ENCODE measurements at places on chromosomes 5 and 9.

GRCh38 chr9:117151716-117152115, 263.1 kb downstream of the ASTN2 start:
- no peak for DNase-seq

GRCh38 chr9:21994556-21995005, at the start of gene CDKN2B-AS1:
Gene CDKN2B-AS1 (plus strand): TSS chr9:21994791.
- DNase-seq: peak; percentile 66

- DNase-seq: no peak
Measured at GRCh38 chr5:59654691-59655090, 238.8 kb downstream of the PDE4D start.

DNA sequence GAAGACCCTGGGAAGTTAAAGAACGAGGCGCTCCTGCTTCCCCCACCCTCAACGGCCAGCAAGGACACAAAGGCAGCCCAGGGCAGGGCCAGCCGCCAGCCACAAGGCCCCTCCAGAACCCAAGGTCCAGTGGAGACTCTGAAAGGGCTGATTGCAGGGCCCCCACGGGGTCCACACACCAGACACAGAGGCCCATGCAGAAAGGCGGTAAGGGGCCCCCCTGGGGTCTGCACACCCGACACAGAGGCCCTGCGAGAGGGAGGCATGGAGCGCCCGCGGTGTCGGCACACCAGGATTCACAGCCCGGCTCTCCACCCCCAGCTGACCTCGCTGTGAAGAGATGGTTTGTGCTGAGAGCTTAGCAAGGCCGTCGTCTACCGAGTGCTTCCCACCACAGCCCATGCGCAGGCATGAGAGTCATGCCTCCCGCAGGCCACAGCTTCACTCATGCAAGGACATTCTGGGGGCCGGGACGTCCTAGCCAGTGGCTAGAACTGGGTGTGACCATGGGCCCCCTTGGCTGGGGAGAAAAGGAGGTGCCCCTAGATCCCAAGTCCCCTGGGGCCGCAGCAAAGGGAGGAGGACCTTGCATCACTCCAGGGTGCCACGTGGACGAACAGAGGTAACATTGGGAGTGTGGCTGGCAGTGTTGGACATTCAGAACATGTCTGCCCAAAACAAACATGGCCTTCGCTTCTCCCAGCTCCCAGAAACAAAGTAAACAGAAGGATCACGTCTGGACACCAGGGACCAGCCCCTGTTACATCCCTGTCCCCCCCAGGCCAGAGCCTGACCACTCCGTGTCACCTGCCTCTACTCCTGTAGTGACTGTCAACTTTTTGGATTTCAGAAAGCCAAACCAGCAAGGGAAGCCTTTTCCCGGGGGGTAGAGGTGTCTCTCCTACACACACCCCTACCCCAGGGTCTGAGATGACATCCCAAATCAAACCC, 9.8 kb downstream of the BRD3 start:
- DNase-seq: no peak

GRCh38 chr9:129351058-129351641, 173.1 kb upstream of the IER5L start:
- no peak for DNase-seq
